ENCODE measurements at places on chromosomes 2 and 18.

DNA sequence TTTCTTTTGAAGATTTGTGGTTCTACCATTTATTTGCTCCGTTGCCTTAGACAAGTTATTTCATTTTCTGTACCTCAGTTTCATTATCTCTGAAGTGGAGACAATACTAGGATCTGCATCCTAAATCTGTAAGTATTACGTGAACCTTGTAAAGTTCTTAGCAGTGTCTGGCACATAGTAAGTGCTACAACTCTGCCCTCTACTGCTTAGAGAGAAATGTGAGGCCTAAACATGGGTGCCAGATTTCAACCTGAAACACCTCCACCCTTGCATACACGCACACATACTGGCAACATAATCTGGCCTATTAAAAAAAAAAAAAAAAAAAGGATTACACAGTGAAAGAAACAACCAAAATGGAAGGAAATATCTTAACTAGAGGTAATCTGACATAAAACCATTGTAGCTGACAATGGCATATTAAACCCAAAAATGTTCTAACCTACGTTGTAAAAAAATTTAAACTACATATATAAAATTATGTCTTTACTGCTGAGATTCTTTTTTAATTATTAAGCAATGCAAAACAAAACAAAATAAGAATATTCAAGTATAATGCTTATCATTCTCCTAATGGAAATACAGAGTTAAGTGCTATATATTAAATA is 132.6 kb downstream of the MAP2 start:
- no peaks in the 10 kb centered on the region for H3K36me3 ChIP-seq
- H3K4me3 ChIP-seq = no peak overlapping the region
- no peak overlapping the region for H3K27ac ChIP-seq
- H3K4me1 ChIP-seq = no peaks in the 10 kb centered on the region

GRCh38 chr2:39377226-39377939 is 59.7 kb downstream of the MAP4K3 start:
- H3K27ac ChIP-seq = no peak overlapping the region
- DNase-seq = no peak
- no peak overlapping the region for H3K4me3 ChIP-seq
- H3K4me1 ChIP-seq = peaks cover 11% of the 10 kb centered on the region

DNA sequence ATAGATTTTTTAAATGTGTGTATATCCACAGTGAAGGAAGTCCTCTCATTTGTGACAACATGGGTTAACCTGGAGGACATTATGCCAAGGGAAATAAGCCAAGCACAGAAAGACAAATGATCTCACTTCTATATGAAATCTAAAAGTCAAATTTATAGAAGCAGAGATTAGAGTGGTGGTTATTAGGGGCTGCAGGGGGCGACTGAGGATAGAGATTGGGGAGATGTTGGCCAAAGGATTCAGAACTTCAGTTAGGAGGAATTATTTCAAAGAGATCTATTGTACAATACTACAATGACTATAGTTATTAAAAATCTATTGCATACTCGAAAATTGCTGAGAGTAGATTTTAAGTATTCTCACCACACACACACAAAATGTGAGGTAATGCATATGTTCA is 252.4 kb upstream of the SLC39A10 start:
- no peak overlapping the region for H3K27ac ChIP-seq
- no peaks in the 10 kb centered on the region for H3K36me3 ChIP-seq
- no peaks in the 10 kb centered on the region for H3K27me3 ChIP-seq
- peak; percentile 19 for DNase-seq

DNA sequence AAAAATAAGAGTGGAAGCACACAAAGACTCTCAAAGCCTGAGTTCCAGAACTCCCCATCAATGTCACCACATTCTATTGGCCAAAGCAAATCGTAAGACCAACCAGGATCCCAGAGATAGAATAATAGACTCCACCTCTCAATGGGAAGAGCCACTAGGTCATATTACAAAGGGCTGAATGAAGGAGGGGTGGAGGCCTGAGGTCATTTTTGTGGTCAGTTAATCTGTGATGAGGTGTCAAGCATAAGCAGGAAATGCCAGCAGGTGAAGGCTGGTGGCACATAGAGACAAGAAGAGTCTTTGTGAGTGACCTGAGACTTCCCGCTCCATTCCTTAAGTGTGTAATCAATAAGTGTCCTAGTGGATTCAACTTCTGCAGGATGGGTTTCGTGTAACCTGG is 144.3 kb downstream of the TFCP2L1 start:
- H3K4me3 ChIP-seq = no peak overlapping the region
- no peak for DNase-seq
- H3K27ac ChIP-seq = no peak overlapping the region

DNA sequence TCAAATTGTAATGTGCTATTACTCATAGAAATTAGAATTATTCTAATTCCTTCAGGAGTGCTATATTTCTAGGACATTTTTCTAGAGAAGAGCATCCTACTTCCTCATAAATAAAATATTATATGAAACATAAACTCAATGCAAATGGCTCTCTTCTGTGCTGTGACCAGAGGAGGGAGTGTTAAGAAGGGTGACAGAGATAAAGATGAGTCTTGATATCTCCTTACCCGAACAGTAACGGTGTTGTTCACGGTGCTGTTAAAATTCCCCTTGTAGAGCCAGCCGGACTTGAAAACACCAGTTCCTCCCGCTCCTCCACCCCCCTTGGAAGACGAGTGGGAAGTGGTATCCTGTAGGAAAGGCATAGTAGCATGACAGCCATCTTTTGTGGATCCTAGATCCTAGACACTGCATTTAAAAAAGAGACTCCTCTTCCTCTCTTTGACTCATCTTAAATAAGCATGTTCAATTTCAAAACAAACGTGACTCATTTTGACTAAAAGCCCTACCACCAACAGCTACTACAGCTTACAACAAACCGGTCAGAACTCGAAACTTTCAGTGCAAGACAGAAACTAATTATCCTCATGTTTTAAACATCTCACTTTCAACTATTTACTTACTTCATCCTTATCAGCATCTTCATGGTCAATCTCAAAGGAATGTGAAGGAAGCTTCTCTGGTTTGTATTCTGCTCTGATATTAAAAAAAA is 156.3 kb downstream of the DOCK10 start:
- H3K27ac ChIP-seq = peak overlapping the region; percentile 40
- no peaks in the 10 kb centered on the region for H3K27me3 ChIP-seq
- peaks cover 27% of the 10 kb centered on the region for H3K4me1 ChIP-seq
- DNase-seq = peak; percentile 80

Data from fibroblast of lung (primary cell).